ENCODE measurements at places on chromosomes 5 and 9.

GRCh38 chr5:173714551-173715428 is 98.3 kb upstream of the BOD1 start:
- DNase-seq: no peak

- no peak for DNase-seq
Observed at GRCh38 chr9:122788831-122789230, at the start of gene OR5C1. Gene OR5C1, plus strand, starts transcription at chr9:122788933. Its CDS starts 0 bp downstream, at chr9:122788933.

GRCh38 chr5:89480406-89481007 is 597.5 kb upstream of the MEF2C start:
- DNase-seq: no peak

GRCh38 chr5:143495821-143496275 is 92.4 kb upstream of the NR3C1 start:
- DNase-seq: no peak

GRCh38 chr9:77547106-77547730 is 100.9 kb downstream of the GNA14 start:
- no peak for DNase-seq

All from activated naive CD4-positive, alpha-beta T cell (primary cell).